ENCODE measurements at places on chromosomes 5 and 9. TPM values are rescaled to one million over a fixed set of nuclear protein-coding genes. Genes with fewer than 3 reads are reported as not detected.

The ENHO gene
- under 0.01 TPM for total RNA-seq

The WNT8A gene
- not detected for total RNA-seq

GRCh38 chr5:176747670-176748072 is 62.7 kb upstream of the UNC5A start:
- no peak for DNase-seq

DNA sequence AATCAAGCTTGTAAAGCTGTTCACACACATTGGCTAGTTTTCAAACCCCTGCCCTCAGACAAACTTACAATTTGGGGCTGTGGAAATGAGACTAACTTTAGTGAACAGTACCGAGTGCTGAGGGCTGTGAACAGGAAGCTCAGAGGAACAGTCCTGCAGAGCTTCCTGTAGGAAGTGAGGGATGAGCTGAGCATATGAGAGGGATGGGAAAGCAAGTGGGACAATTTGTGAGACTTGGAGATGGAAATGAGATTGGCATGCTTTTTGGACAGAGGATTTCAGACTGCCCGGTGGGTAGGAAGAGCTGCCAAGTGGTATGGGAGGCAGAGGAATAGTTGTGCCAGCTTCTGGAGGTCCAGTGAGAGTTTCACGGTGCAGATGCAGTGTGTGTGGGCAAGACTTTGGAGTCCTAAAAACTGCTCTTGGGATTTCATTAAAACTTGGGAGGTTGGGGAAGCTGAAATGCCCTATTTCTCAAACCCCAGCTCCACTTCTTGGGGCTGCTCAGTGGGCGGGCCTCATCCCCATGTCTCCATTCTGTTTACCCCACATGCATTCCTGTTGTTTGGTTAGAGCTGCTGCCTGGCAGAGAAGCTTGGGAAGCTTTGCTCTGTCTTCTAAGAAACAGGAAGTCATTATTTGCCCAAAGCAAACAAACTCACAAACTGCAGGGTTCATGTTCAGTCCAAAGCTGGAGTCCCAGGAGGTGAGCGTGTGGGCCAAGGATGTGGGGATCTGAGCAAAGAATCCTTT is 267.5 kb downstream of the ZSWIM6 start:
- no peak for DNase-seq
